AG09319 (cell line): ENCODE measurements at places on chromosomes 5 and 9.
A peak's percentile ranks its signal among the peaks of the same experiment; 100 is the strongest.

- DNase-seq, result no peak
Measured at GRCh38 chr5:77302247-77302646, 91.8 kb downstream of the PDE8B start.

DNA sequence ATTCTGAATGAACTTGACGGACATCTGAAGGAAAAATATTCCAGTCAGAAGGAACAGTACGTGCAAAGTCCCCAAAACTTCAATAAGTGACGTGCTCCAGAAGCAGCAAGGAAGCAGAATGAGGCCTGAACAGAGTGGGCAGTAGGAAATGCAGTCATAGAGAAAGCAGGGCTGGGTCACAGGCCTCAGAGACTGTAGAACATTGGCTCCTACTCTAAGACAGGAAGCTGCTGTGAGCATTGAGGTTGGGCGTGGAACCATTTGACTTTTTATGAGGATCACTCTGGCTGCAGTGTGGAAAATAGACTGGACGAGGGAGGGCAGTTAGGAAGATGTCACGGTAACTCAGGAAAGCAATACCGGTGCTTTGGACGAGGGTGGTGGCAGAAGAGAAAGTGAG is 64.0 kb downstream of the DOCK8 start:
- DNase-seq, result no peak

- no peak for DNase-seq
Measured at GRCh38 chr9:15317836-15318235, 10.8 kb upstream of the TTC39B start.

DNA sequence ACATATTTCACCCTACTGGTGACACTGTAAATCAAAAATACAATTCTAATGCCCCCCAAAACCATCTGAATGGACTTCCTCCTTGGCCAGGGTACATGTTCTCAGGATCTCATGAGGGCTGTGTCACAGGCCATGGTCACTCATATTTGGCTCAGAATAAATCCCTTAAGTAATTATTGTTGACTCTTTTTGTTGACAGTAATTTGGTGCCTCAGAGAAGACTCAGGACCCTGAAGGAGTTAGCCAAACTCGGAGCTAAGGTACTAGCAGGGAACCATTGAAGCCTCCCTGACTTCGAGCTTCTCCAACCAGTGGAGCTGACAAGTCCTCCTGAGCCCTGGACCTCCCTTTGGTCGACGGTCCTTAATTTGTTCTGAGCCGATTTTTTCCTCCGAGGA is 51.2 kb upstream of the SNAPC3 start:
- DNase-seq, result no peak

GRCh38 chr5:160198841-160199409 is 30.4 kb upstream of the FABP6 start:
- no peak for DNase-seq

DNA sequence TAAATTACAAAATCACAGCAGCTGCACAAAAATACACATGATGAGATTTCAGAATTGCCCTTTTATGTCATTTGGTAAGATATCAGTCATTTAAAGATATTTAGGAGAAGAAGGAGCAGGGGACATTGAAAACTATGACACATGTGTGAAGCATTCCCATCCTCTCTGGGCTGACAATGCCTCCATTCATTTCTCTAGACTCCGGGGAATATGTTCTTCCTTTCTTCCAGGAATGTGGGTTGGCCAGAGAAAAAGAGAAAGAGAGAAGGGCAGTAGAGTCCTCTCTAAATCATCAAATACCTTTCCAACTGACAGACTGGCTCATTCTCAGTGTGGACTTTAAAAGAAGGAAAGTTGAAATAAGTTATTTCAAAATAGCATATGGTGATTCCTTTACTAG is 205.6 kb upstream of the ADAMTSL1 start:
- DNase-seq, result no peak

DNA sequence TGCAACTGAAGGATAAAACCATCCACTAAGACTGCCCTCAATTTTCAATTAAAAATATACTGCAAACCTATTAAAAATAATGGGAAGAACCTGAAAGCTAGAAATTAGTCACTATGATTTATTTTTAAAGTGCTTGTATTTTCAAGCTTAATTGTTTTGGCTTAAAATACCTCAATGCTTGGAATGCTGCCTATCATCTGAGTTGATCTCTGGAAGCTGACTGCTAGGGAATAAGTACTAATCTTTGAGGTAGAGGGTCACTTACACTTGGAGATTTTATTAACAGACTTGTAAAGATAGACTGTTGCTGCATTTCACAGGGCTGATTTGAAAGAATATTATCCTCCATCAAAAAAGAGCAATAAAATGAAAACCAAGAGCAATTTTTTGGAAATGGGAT is 6.2 kb downstream of the PCSK1 start:
- DNase-seq, result no peak

GRCh38 chr5:28788954-28789353 is 1750.6 kb upstream of the CDH9 start:
- DNase-seq, result no peak

DNA sequence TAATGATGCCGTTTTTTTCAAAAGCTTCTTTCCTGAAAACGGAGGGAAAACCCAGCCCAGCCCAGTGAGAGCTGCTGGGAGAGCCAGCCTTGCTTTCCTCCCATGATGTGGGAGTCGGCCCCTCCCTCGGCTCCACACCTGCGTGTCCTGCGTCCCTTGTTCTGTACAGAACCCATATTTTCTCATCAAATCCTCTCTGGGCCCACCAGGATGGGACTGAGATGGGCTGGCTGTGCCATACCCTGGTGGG is 8.9 kb downstream of the FLT4 start:
- no peak for DNase-seq

DNA sequence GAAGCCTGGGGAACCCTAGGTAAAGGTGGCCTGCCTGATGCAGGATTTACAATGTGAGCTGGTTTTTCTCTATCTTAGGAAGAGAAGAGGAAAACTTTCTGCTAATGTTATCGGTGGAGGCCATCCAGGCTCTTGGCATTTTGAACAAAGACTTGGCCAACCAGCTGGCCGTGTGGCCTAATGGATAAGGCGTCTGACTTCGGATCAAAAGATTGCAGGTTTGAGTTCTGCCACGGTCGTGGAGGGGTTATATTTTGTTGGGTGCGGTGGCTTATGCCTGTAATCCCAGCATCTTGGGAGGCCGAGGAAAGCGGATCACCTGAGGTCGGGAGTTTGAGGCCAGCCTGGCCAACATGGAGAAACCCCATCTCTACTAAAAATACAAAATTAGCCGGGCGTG is 9.6 kb downstream of the C9orf152 start:
- DNase-seq, result no peak

- DNase-seq, result no peak
Measured at GRCh38 chr5:113757508-113757907, 244.0 kb downstream of the YTHDC2 start.

DNA sequence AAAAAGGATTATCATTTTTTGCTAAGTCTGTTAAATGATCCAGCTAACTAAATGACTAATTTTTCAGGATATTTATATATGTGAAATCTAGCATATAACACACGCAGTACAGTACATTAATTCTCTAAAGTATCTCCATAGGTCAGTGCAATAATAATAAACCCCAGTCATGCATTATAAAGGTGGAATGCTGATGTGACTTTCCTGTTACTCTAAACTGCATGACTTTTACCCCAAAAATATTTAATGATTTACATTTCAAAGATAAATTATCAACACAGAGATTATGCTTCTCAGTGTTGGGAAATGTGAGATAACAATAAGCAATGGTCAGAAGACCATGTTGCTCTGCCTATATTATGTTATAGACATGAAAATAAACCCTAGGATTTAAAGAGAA is 34.1 kb upstream of the PAM start:
- no peak for DNase-seq

DNA sequence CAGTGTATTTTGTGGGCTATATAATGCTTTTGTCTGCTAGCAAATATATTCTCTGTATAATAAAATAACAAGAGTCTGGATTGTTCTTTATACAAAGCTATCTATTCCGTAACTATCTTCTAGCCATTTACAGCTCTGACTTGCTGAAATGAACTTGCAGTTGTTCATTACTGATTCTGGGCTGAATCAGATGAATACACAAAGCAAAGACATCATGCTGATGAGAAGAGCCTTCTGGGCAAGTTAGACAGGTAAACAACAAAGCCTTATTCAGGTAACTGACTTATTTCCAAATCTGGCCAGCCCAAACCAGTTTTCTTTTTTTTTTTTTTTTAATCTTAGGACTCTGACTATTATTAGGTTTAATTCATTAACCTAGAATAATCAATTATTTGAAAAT is 255.5 kb downstream of the KIAA0825 start:
- DNase-seq, result no peak

DNA sequence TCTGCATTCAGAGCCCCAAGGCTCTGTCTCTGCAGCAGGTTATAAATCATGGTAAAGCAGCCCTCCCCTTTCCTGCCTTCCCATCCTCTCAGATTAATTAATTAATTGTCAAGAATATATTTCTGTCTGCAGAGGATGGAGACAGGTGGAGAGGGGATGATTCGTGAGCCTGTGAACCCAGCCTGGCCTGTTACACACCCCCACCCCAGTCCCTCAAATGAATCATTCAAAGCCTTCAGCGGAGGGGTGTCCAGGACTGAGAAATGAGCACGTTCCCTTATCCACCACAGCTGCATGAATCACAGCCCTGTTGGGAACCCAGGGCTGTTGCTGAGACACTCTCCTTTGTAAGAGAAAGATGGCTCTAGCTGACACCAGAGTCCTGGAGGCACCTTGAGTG is 56.0 kb downstream of the NIPAL4 start:
- DNase-seq, result no peak

GRCh38 chr5:125696762-125697161 is 726.4 kb upstream of the GRAMD2B start:
- DNase-seq, result peak; percentile 77

DNA sequence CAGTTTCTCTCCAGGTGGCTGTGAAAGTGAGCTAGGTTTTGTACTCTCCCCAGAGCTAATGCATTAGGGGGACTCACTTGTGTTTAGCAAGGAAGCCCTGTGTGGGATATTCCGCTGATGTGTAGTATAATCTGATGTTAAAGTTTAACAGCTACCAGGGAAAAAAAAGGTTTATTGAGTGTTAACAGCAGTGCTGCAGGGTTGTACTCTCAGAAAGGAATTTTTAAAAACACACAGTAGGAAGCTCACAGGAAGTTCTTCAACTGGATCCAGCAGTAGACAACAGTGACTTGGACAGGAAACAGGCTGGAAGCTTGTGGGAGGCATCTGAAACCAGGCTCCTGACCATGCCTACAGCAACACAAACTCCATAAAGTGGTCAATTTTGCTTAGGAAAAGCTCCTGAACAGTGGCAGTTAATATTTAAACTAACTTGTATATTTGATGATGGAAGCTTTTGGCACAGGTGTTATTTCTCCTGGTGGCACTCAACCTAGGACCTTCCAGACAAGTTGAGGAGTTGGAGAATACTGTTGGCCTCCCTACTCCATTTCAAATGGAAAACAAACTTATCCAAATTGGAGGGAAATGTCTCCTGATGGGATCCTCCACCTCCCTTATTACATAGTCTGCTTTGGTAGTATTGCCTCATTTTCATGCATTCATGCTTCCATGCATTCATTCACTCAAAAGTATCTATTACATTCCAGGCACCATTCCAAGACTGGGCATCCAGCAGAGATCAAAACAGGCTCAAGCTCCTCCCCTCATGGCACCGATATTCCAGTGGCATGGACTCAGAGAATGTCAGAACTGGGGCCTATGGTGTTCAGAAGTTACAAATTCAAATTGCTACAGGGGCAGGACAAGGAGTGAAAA is 54.7 kb downstream of the FOXD1 start:
- no peak for DNase-seq

DNA sequence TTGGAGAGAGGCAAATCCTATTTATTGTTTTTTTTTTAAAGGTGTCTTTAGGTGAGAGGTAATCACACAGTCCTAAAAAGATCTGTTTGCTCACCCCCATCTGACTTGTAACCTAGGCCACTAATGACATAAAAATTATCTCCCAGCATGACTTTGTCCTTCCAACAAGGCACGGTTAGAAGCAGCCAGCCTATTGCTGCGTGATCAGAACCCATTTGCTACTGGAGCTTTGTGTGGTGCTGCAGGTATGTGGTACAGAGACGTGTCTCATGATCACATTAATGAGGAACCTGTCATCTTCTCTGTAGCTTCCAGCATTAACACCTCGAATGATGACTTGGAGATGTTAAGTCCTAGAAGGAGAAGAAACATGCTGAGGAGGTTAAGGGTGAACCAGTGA is 555.8 kb upstream of the TLE4 start:
- DNase-seq, result no peak

DNA sequence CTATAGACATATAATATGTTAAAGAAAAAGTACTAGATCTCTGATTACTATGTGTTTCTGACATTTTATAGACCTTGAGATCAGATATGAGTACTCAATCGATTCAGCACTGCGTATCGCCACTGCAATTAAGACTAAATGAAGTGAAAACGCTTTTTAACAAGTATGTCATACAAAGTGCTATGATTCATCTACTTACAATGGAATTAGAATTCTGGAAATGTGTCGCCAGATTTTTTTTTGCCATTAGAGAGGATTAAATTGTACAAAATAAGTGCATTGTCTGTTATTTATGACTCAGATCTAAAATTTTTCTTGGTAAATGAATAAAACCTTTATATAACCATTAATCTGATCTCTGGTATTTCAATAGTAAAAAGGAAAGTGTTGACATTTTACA is 20.0 kb upstream of the AGGF1 start:
- DNase-seq, result no peak

DNA sequence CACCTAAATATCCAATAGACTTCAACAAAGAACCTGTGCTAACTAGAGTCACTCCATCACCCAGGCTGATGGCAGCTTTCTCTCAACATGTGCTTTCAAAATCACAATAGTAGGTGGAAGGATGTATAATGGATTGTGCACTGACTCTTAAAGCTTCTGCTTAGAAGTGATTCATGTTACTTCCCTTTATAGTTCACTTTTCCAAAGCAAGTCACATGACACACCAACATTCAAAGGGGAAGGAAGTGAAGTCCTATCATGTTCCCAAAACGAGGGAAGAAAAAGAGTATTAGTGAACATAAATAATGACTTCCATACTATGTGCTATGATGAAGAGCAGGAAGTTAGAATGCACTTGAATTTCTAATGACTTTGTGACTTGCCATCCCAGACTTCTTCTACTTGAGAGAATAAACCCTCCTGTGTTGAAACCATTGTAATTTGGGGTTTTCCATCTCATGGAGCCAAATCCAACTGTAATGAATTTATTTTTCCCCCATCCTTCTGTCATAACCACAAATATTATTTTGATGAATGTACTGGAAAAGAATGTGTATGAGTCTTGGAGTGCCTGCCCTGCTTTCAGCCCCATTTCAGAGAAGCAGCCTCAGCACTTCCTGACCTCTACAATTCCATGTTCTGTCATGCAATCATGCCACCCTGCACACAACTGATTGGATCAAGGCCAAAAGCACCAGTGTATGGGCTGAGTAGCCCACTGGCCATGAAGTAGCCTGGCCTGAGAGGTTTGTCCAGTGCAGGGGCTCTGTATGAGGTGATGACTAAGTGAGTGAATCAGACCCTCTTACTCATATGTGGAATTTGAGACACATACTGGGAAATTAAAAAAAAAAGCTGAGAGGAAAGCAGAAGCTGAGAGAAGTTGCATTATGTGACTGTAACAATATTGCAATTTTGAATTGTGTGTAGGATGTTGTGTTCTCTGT is 525.9 kb upstream of the CLINT1 start:
- DNase-seq, result peak; percentile 89
